ENCODE measurements at places on chromosomes 7 and 10. TPM values are rescaled to one million over a fixed set of nuclear protein-coding genes. Genes with fewer than 3 reads are reported as not detected.

DNA sequence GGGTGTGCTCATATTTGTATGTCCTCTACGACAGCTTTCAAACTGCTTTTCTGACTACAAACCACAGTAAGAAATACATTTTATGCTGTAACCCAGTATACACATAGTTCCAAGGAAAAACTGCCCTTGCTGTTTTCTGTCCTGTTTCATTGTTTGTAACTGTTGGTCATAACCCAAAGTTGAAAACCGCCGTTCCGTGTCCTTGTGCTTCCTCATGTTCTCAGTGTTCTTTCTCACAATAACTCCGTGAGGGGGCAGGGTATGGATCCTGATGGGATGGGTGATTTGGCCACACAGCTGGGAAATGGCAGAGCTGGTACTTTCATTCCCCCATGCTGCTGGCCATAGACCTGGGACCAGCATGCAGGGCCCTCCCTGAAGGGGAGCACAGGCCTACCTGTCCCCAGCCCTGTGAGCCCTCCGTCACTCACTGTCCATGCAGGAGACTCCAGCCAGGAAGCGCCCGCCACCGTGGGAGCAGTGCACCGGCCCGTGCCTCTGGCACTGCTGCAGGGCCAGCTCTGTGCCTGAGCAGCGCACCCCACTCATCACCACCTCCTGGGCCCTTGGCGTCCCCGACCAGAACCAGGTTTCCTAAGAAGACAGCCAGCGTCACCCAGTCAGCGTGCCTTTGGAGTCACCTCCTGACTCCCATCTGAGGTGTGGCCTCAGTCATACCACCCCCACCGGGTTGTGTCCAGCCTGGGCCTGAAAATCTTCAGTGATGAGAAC, 12.7 kb downstream of the LOXL4 start:
- H3K4me3 ChIP-seq, result no peak overlapping the region
- no peak for DNase-seq
- peaks cover 36% of the 10 kb centered on the region for H3K36me3 ChIP-seq
- H3K27ac ChIP-seq, result no peak overlapping the region
- no peaks in the 10 kb centered on the region for H3K27me3 ChIP-seq
- H3K4me1 ChIP-seq, result peaks cover 13% of the 10 kb centered on the region

GRCh38 chr7:16135658-16136057, 285.7 kb downstream of the CRPPA start:
- H3K36me3 ChIP-seq, result no peaks in the 10 kb centered on the region
- H3K4me1 ChIP-seq, result no peaks in the 10 kb centered on the region
- DNase-seq, result no peak
- no peaks in the 10 kb centered on the region for H3K27me3 ChIP-seq

GRCh38 chr10:85067955-85068354, 739.6 kb downstream of the CCSER2 start:
- H3K4me3 ChIP-seq, result no peak overlapping the region
- H3K36me3 ChIP-seq, result no peaks in the 10 kb centered on the region
- H3K27ac ChIP-seq, result no peak overlapping the region
- DNase-seq, result no peak
- H3K4me1 ChIP-seq, result no peaks in the 10 kb centered on the region

GRCh38 chr10:124291001-124291701, 127.6 kb downstream of the OAT start:
- H3K4me3 ChIP-seq, result no peak overlapping the region
- no peaks in the 10 kb centered on the region for H3K36me3 ChIP-seq

DNA sequence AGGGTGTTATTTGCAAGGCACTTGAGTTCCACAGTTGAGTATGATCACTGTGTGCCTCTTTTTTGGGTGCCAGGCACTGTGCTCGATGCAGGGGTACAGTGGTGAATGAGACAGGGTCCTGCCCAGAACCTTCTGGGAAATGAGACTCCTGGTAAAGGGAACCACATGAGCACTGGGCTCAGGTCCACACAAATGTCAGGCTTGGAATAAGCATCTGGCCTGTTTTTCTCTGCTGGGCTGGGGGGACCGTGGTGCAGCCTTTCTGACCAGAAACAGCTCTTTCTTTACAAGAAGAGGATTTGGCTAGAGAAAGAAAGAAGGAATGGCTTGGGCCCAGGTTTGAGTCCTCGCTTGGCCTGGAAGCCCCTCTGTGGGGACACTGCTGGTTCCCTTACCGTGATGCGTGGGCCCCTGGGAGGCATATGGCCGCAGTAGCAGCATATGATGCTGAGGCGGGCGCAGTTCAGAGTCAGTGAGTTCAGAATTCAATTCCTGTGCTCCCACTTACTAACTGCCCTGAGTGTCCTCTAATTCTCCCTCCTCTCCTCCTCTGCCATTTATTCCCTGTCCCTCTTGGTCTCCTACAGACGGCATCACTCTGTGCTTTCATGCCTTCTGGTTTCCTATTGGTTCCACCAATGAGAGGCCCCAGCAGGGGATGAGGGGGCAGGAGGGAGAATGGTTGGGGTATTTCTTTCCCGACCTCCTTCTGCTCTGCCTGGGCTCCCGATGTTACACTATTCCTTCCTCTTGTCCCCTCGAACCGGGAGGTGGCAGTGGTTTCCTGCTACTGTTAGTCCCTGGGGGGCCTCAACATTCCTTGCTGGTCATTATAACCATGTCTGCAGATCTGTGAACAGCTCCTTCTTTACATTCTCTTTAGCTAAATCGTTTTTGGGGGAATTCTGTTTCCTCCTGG, 9.6 kb upstream of the KCP start:
- no peaks in the 10 kb centered on the region for H3K36me3 ChIP-seq
- H3K27ac ChIP-seq, result no peak overlapping the region
- H3K27me3 ChIP-seq, result peaks cover 4% of the 10 kb centered on the region
- no peak for DNase-seq
- H3K4me1 ChIP-seq, result peaks cover 29% of the 10 kb centered on the region

DNA sequence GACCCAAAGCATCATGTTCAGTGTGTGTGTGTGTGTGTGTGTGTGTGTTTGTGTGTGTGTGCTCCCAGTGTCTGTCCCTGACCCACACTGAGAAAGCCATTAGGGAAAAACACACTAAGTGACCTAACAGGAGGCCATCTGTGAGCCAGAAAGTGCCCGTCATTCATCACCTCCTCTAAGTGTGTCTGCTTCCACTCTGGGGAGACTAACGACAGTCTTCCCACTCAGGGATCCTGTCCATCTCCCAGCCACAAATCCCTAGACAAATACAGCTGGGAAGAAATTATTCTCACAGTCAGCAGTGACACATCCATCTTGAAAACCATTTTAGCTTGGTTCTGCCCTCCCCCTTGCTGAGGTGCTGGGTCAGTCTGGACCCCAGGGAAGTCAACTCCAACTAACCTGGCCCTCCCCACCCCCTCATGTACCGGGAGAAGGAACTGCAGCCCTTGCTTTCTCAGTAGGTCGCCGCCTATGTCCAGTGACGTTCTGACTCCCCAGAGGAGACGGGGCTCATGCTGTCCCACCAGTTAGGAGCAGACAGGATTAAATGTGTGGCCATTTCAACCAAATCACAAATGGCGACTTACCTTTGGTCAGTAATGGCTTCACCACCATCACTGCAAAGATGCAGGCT, 296.5 kb upstream of the ZNF32 start:
- no peak for DNase-seq
- no peak overlapping the region for H3K4me3 ChIP-seq
- no peak overlapping the region for H3K27ac ChIP-seq
- H3K4me1 ChIP-seq, result no peaks in the 10 kb centered on the region

- peaks cover 9% of the 10 kb centered on the region for H3K4me1 ChIP-seq
- H3K36me3 ChIP-seq, result peaks cover 12% of the 10 kb centered on the region
- H3K27me3 ChIP-seq, result no peaks in the 10 kb centered on the region
- no peak overlapping the region for H3K4me3 ChIP-seq
- H3K27ac ChIP-seq, result no peak overlapping the region
Observed at GRCh38 chr7:27971171-27971812, 209.3 kb downstream of the JAZF1 start.

- H3K27me3 ChIP-seq, result no peaks in the 10 kb centered on the region
- H3K36me3 ChIP-seq, result peaks cover 66% of the 10 kb centered on the region
- DNase-seq, result no peak
- H3K4me1 ChIP-seq, result peaks cover 3% of the 10 kb centered on the region
- no peak overlapping the region for H3K27ac ChIP-seq
Observed at GRCh38 chr7:149267733-149268132, 5.7 kb downstream of the ZNF783 start.

CAMK2B gene
- not detected for polyA plus RNA-seq

PFKP gene
- 14.2 TPM for polyA plus RNA-seq

SUN1 gene
- polyA plus RNA-seq, result 44.2 TPM

EXOC6 gene
- 2.9 TPM for polyA plus RNA-seq

Measured in CD14-positive monocyte (primary cell).